ENCODE measurements at places on chromosomes 7 and 10.

DNA sequence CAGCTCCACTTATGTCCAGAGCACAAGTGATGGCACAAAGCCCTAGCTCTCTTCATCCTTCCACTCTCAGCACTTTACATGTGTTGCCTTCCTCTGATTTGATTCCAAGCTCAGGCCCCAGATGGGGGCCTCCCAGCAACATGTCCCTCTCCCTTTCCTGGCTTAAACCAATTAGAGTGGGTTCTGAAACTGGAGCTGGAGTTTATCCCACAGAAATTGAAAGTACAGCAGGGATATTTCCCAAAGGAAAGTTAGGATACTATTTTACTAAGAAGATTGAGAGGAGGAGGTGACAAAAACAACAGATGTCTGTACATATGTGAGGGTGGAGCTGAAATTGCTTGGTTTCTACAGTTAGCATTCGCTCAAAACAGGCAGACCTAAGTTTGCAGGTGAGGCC, 724.6 kb downstream of the AUTS2 start:
- DNase-seq: no peak

DNA sequence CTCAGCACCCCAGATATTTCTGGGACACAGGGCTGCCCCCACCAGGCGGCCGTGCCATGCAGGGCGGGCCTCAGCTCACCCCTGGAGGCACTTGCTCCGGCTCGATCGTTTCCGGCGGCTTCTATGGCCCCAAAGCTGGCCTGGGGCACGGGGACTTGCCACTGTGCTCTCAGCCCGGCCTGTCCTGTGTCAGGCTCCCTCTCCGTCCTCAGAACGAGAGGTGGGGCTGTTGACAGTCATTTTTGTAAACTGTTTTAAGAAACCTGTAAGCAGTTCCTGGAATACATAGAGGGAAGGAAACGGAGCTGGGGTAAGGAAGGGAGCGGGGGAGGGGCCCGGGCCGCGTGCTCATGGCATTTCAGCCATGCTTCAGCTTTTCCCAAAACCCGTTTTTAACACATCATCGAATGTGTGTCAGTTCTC, 30.7 kb upstream of the PRKAR1B start:
- DNase-seq: no peak

DNA sequence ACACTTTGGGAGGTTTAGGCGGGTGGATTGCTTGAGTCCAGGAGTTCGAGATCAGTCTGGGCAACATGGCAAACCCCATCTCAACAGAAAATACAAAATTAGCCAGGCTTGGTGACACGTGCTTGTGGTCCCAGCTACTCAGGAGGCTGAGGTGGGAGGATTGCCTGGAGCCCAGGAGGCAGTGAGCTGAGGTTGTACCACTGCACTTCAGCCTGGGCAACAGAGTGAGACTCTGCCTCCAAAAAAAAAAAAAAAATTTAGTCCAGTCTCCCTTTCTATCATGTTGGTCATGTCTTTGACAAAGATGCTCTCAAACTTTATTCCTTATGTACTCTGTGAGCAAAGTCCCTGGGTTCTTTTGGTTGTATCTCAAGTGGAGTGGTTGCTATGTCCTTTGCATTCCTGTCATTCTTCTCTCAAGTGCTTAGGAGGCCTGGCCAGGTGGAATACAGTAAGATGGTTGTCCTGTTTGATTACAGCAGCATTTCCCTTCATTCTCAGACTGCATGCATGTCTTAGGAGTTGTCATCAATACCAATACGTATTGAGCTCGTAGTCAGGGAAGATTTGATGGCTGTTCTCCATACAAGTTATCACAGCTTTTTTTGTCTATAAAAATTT, 85.7 kb downstream of the MMRN2 start:
- no peak for DNase-seq

DNA sequence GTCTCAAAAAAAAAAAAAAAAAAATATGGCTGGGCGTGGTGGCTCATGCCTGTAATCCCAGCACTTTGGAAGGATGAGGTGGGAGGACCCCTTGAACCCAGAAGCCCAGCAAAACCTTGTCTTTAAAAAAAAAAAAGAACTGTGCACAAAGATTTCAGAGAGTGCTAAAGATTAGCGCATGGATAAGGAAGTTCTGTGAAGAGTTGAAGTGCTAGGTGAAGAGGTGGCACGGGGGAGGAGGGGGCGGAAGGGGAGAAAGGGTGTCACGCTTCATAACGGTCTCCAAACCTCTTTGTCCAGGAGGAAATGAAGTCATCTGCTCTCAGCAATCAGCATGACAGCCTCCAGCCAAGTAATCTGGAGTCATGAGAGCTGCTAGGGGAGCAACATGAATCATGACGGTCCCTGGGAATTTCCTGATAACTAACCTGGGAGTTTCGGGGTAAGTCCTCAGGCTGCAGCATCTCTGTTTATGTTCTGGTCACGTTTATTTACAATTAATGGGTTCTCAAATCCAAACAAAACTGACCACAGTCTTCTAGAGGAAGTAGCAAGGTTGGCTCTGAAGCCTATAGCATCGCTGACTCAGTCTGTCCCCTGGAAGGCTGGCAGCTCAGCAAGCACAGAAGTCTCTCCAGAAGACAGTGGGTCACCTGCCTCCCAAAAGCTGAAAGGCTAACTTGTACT, 1.9 kb upstream of the PLAU start:
- DNase-seq: no peak

DNA sequence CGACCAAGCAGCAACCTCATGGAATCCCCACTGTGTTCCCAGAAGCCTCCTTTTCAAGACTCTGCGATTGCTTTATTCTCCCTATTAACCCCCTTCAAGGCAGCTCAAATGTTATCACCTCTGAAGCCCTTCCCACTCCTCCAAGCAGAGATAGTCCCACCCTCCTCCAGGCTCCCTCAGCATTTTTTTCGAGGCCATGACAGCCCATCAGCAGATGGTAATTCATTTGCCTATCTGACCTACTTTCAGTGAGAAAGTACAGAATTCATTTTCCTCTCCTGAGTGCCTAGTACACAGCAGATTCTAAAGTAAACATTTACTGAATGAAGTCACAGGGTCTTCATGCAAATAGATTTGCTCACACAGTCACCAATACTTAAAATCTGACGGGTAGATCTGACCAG, 47.8 kb downstream of the HERPUD2 start:
- DNase-seq: no peak

DNA sequence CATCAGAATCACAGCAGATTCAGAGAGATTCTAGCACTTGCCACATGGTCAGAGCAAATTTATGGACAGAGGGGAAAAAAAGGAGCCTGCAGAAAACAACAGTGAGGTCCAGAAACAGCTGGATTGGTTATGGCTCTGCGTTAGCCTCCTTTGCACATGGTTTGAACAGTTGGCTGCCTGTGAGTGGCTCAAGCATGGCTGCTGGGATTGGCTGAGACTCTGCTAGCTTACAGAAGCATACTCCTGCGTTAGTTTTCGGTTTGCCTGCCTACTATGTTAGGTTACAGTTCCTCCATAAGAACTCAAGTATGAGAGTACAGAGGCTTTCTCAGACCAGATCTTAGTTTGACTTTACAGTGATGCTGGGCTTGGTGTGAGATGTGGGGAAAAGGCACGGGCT, 80.7 kb upstream of the WDR11 start:
- DNase-seq: no peak

DNA sequence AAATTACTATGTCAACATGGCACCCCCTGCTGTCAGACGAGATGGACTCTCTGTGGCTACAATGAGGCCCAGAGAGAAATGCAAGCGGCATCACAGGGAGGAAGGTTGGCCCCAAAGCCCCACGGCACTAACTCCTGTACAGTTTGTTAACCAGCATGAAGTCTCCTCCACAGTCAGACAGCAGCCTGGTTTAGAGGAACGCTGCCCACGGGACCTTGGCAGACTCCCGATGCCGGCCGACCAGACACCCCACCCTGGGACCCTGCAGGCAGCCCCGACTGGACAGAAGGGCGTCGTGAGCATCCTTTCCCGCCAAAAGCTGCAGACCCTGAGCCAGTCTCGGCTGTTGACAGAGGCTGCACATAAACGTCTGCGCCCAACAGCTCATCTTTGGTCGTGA, 158.8 kb downstream of the DIP2C start:
- no peak for DNase-seq

DNA sequence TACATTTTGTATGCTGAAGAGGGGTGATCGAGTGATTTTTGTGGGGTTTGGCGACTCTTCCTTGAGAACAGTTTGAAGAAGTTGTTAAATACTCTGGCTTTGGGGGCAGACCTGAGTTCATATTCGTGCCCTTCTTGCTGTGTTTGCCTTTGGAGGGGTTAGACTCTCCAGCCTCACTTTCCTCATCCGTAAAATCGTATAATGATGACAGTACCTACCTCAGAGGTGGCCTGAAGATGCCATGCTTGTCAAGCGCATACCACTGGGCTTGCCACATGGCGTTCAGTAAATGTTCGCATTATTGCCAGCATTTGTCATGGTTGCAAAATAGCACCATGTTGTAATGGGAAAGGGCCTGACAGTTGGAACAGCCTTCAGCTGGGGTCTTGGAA, 1.3 kb downstream of the STK17A start:
- no peak for DNase-seq

DNA sequence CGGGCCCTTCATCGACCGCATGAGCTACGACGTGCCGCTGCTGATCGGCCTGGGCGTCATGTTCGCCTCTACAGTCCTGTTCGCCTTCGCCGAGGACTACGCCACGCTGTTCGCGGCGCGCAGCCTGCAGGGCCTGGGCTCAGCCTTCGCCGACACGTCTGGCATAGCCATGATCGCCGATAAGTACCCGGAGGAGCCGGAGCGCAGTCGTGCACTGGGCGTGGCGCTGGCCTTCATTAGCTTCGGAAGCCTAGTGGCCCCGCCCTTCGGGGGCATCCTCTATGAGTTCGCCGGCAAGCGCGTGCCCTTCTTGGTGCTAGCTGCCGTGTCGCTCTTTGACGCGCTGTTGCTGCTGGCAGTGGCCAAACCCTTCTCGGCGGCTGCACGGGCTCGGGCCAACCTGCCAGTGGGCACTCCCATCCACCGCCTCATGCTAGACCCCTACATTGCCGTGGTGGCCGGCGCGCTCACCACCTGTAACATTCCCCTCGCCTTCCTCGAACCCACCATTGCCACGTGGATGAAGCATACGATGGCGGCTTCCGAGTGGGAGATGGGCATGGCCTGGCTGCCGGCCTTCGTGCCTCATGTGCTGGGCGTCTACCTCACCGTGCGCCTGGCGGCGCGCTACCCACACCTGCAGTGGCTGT, 1.2 kb downstream of the SLC18A3 start:
- DNase-seq: no peak

DNA sequence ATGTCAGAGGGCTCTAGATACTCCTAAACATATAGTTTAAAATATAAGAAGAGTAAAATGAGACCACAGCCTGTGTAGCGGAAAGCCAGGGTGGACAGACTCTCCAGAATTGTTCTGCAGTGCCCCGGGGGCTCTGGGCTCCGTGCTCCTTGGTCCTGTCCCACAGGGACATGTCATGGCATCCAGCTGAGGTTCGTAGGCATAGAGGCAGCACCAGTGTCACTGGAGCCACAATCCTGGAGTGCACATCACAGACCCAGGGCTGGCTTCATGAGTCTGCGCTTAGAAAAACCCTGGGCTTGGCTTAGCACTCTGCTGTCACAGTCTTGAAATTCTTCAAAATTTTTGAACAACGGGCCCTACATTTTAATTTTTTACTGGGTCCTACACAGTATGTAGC, 280.4 kb upstream of the ZNF32 start:
- no peak for DNase-seq

- DNase-seq: no peak
Observed at GRCh38 chr7:94497874-94498670, 11.5 kb upstream of the CASD1 start.

DNA sequence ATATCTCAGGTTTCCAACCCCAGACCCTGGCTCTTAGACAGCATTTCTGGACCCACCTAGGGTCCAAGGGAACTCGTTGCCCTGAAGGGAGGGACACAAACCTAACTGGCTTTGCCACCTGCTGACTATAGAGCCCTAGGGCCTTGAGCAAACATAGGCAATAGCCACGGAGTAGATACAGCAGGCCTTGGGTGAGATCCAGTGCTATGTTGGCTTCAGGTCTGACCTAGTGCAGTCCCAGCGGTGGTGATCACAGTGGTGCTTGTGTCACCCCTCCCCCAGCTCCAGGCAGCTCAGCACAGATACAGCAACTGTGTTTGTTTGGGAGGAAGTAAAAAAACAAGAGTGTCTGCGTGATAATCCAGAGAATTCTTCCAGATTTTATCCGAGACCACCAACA, 9.7 kb upstream of the TNKS2 start:
- no peak for DNase-seq

Measured in progenitor cell of endocrine pancreas (in vitro differentiated cells).